ENCODE measurements at places on chromosomes 11 and 22.

GRCh38 chr11:2992997-2993325, 832 bp upstream of the NAP1L4 start:
- no peak for DNase-seq

GRCh38 chr22:48376936-48377712, 1450.5 kb downstream of the BRD1 start:
- DNase-seq = no peak

DNA sequence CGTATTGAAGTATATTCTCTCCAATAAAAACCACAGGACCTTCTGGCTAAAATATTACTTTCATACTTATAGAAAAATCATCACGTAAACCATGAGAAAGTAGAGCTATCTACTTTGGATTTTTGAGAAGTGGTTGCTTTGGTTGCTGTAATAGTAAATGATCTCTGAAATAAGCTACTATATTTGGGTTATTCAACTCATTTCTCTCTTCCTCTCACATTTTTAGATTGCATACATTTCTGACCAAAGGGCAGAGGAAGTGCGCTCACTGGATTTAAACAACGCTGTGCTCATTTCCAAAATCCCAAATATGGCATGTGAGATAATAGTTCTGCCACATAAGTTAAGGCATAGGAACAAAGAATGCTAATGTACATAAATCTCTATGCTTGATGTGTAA, 357.0 kb downstream of the LRRC4C start:
- no peak for DNase-seq

- no peak for DNase-seq
Measured at GRCh38 chr11:46338988-46339666, 8.1 kb upstream of the DGKZ start.

GRCh38 chr11:26027887-26028286, 304.0 kb upstream of the ANO3 start:
- DNase-seq = no peak

GRCh38 chr11:86292912-86293616, 9.0 kb upstream of the HIKESHI start:
- DNase-seq = no peak

GRCh38 chr11:30984827-30985226, 384.7 kb downstream of the DCDC1 start:
- DNase-seq = no peak

DNA sequence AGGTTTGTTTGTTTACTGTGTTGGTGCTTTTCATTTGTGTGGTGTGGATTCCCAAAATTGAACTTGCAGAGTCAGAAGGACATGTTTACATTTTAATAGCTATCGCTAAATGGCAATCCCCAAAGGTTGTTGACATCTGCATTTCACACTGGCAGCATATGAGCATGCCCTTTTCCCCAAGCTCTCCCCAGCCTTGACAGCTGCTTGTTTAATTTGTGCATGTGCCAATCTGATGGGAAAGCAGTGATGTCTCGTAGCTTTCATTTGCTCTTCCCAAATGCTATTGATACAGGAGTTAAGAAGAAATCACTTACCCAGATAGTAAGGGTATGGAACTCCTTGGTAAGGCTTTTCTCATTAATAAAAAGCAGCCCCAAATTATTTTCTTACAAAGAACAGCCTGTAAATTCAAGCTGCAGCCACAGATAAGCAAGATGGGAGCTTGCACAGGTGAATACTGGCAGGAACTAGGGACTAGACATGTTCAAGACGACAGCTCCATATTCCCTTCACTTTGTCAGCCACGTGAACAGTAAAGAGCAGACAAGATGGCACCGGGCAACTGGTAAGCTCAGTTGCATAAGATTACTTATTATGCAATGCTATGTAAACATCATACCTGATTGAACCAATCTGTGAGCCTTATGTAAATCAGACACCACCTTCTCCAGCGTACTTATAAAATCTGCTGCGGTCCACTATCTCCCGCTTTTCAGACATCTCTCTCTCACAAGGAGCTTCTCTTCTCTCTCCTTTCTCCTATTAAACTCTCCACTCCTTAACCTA, 87.4 kb downstream of the IGLL5 start:
- no peak for DNase-seq

GRCh38 chr11:65833297-65834030, at the start of gene SNX32:
SNX32 (plus strand) TSS chr11:65833963; CDS start chr11:65834066, 103 bp downstream.
- peak; percentile 85 for DNase-seq

DNA sequence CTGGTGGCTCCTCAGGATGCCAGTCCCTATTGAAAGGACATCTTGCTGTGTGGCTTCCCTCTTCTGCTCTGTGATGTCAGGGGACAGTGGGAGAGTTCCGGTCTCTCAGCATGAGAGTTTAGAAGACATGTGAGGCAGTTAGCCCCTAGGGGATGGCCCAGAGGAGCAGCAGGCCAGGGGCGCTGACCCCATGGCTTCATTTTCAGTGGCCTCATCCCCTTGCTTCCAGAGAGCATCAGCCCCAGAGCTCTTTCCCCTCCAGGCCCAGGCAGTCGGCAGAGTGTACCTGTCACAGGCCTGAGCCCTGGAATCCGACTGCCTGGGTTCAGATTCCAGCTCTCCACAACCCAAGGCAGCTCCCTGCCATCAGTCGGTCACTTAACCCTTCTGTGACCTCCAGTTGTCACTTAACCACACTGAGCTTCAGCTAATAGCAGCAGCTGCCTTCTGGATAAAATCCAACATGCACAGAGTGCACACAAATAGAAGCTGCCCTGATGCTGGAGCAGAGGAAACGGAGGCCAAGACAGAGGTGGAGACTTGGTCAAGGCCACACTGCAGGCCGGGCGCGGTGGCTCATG, 14.1 kb upstream of the LRRC10B start:
- DNase-seq = no peak

- no peak for DNase-seq
Measured at GRCh38 chr11:121814962-121815361, 301.1 kb downstream of the BLID start.

- no peak for DNase-seq
Measured at GRCh38 chr11:48024635-48025071, 44.3 kb downstream of the PTPRJ start.

GRCh38 chr22:49460592-49461281, 366.9 kb downstream of the BRD1 start:
- no peak for DNase-seq

DNA sequence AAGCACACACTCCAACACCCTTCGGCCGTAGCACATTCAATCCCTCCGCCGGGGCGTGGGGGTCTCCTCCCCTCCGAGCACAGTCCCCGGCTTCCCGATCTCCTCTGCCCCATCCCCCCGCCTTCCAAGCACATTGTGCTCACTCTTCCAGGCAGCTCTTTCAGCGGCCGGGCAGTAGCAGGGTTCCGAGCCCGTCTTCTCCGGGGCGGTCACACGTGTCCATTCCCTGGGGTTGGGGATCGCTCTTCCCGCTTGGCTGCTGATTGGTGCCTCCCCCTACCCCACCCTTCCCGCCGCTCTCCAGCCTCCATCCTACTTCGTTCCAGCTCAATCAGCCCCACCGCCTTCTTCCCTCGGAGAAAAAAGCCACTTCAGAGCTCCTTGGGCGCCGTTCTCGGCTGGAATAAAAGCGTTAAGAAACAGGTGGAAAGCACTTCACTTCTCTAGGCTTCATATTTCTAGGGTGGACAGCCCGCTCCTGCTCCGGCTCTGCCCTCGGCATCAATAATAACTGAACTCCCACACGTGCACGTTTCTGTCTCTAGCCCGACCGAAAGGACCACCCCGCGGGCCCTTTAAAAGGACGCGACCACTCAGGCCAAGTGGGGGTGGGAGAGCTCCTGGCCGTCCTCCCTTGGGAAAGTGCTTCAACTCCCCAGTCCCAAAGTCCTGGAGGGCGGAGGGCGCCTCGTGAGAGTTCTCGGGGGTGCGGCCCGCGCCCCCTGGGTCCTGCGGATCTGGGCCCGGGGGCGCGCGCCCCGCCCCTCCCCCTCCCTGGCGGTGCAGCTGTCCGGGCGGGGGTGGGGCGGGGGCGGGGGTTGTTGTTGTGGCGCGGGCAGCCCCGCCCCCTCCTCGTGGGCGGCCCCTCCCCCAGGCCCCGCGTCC, 464 bp upstream of the CECR2 start:
- DNase-seq = no peak

DNA sequence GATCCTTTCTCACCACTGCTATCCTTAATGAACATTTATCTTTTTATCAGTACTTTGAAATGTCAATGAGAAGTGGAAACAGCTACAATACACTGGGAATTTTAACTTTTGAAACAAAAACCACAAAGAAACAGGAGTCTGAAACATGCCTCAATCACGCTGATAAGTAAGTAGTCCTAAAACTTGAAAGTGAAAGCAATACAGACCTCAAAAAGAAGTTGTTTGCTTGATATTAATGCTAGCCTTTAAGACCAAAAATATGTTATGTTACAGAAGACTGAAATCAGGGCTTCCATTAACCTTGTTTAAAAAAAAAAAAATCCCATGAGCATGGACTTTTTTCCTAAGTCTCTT, 21.3 kb downstream of the PHF21A start:
- no peak for DNase-seq

DNA sequence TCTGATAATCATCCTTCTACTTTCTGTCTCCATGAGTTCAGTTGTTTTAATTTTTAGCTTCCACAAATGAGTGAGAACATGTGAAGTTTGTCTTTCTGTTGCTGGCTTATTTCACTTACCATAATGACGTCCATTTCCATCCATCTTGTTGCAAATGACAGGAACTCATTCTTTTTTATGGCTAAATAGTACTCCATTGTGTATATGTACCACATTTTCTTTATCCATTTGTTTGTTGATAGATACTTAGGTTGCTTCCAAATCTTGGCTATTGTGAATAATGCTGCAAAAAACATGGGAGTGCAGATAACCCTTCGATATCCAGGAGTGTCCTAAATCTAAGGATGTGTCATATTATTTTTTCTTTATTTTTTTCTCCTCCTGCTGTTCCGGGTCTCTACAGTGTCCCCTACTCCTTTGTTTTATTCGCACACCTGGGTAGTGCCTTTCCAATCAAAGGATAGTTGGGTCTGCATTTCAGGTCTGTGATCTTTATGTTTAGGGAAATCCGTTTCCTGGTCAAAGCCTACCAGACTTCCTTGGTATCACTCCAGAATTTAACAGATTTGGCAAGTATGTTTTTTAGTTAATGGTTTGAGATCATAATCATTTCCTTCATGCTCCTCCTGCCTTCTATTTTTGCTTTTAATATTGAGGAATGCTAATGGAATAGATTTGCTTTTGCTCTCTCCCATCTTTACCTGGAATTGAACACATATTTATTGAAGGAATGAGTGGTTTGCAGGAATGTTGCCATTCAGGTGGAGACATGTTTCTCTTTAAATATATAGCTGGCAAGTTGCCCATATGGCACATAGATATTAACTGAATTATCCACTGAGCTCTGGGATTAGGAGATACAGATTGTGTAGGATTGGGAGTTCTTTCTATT, 53.7 kb downstream of the ARHGEF12 start:
- no peak for DNase-seq

GRCh38 chr11:110379936-110380335, 49.8 kb upstream of the FDX1 start:
- DNase-seq = no peak

GRCh38 chr11:16946477-16947282, 67.5 kb downstream of the PLEKHA7 start:
- DNase-seq = no peak

GRCh38 chr11:3947061-3947460, 91.6 kb downstream of the STIM1 start:
- DNase-seq = no peak

DNA sequence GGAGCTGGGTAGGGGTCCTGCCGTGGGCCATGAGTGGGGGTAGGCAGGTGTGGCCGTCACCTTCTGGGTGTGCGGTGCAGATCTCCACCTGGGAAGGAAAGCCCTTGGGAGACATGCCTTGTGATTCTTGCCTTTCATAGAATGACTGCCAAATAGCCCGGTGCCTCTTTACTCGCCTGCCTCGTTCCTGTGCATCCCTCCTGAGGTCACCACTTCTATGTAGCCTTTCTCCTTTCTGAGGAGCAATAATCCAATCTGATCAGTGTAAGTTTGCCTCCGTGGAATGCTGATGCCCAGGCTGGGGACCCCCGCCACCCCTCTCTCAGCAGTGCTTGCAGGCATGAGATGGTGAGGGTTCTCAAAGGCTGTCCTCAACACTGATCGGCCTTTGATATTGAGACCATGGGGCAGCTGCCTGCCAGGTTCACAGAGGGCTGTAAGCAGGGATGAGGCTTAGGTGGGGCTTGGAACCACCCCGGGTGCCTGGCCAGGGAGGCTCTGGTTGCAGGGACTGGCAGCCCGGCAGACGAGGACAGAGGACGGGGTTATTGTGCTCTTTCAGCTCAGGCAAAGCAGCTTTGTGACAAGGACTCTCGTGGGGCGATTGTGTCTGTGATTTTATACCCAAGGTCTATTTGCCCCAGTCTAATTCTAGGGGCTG, 86.1 kb upstream of the WNT7B start:
- no peak for DNase-seq

GRCh38 chr22:46452195-46453005, 85.0 kb downstream of the CELSR1 start:
- no peak for DNase-seq

GRCh38 chr22:43859176-43859575, 3.1 kb downstream of the SULT4A1 start:
- DNase-seq = no peak

DNA sequence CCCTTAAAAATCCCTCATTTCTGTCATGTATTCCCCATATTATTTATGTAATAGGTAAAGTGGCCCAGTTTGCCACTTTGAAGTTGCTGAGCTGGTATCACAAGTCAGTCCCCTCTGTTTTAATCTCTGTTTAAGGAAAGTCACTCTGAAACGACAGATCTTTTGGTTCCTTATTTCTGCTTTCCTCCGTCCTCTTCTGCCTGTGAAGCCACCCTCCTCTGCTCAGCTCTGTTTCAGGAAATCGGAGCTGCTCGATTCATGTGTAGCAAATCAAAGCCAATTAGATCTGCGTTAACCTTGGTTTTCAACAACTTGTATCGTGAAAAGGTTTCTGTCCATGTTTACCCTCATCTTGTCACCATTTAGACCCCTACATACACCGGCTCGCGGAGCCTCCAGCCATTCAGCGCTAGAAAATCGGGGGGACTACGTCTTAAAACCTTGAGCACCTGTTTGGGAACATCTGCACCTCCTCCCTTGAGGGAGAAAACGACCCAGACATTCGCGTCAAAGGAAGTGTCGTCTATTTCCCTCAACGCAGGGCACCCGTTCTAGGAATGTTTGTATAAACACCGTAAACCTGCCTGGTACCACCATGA, 576 bp upstream of the SC5D start:
- DNase-seq = no peak

DNA sequence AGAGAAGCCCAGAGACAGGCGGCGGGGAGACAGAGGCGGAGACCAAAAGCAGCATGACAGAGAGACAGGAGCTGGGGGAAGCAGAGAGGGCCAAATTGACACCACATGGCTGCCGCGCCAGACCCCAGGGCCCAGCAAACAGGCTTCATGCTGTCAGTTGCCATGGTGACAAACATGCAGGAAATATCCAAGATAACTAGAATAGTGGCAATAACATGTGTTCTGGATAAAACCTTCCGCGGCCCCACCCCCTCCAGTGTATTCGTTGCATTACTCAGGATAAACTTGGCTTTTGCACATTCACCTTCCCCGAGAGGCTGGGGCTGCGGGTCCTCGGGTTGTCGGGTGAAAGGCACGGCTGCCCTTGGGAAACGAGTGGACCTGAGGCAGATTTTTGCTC, 49.9 kb upstream of the CDON start:
- DNase-seq = no peak

Data from stimulated activated CD4-positive, alpha-beta T cell treated with anti-CD3 and anti-CD28 coated beads, Interleukin-1b, Interleukin-23, amount 100 ng/mL, for 1 hour (primary cell).